Right ventricle myocardium superior (tissue), 1 donor: ENCODE measurements at places on chromosomes 6 and 20. TPM values are rescaled to one million over a fixed set of nuclear protein-coding genes. Genes with fewer than 3 reads are reported as not detected.

Gene EPPIN
- not detected for total RNA-seq

Gene NR2E1
- total RNA-seq: not detected

Gene HMGA1
- total RNA-seq: 45.7 TPM

Gene TBX18
- 5.5 TPM for total RNA-seq

Gene C20orf144
- total RNA-seq: not detected

Gene TP53TG5
- 1.2 TPM for total RNA-seq

Gene CALHM4
- not detected for total RNA-seq

Gene PLCB1
- 6.3 TPM for total RNA-seq

DNA sequence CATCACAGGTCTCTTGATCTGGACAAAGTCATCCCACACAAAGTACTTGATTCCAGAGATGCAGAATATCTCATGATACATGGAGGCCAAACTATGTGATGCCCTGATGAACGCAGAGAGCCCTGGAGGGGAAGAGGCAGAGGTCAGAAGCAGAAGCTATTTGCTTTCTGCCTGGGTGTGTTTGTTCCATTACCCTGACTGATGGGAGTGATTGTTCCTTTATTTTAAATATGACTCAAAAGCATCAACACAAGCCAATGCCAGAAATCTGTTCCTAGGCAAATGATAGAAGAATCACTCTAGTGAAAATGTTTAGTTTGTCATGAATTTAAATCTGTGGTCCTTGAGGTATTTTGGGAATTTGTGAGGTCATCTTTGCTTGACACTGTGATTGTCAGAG, 54.7 kb upstream of the GGTLC1 start:
- DNase-seq: no peak

- DNase-seq: no peak
Observed at GRCh38 chr6:70131528-70131927, 171.4 kb downstream of the COL9A1 start.

GRCh38 chr6:112289038-112289566, 34.7 kb upstream of the LAMA4 start:
- DNase-seq: peak; percentile 86

GRCh38 chr6:145756170-145756662, 20.9 kb upstream of the EPM2A start:
- peak; percentile 42 for DNase-seq

GRCh38 chr6:132464538-132465256, 48.2 kb downstream of the STX7 start:
- DNase-seq: no peak

DNA sequence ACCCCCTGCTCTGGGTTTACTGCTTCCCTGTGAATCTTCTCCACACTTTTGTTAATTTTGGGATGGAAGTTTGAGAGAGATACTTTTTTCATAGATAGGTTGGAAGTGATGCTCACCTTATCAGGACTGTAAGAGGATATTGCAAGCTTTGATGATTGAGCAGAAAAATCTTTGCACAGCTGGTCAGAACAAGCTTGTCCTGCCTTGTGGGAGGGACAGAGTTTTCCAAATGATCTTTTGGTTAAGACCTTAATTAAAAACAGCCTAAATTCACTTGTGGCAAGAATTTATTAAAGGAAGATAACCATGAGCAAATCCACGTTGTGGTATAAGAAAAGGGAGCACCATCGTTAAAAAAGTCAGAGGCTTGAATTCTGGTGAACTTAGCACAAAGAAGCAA, 32.2 kb downstream of the E2F3 start:
- no peak for DNase-seq

- DNase-seq: no peak
Observed at GRCh38 chr6:166078294-166078693, 89.4 kb downstream of the TBXT start.

- no peak for DNase-seq
Observed at GRCh38 chr20:21048841-21049273, 57.3 kb downstream of the LINC00237 start.
